ENCODE measurements at places on chromosomes 4 and X. TPM values are rescaled to one million over a fixed set of nuclear protein-coding genes. Genes with fewer than 3 reads are reported as not detected.

GRCh38 chr4:34193451-34194154, 2050.7 kb downstream of the ARAP2 start:
- H3K4me3 ChIP-seq: no peak overlapping the region
- H3K36me3 ChIP-seq: no peaks in the 10 kb centered on the region

Gene RHOXF2
- total RNA-seq: 0.12 TPM

- no peak for DNase-seq
- no peaks in the 10 kb centered on the region for H3K36me3 ChIP-seq
- no peak overlapping the region for H3K27ac ChIP-seq
- H3K4me1 ChIP-seq: no peaks in the 10 kb centered on the region
- no peaks in the 10 kb centered on the region for H3K27me3 ChIP-seq
Observed at GRCh38 chrX:77925764-77926163, 15.3 kb downstream of the ATP7A start.

- DNase-seq: no peak
- no peaks in the 10 kb centered on the region for H3K27me3 ChIP-seq
- H3K27ac ChIP-seq: no peak overlapping the region
- no peak overlapping the region for H3K4me3 ChIP-seq
- H3K4me1 ChIP-seq: no peaks in the 10 kb centered on the region
Observed at GRCh38 chrX:1444561-1445500, 7.9 kb downstream of the ASMTL start.

DNA sequence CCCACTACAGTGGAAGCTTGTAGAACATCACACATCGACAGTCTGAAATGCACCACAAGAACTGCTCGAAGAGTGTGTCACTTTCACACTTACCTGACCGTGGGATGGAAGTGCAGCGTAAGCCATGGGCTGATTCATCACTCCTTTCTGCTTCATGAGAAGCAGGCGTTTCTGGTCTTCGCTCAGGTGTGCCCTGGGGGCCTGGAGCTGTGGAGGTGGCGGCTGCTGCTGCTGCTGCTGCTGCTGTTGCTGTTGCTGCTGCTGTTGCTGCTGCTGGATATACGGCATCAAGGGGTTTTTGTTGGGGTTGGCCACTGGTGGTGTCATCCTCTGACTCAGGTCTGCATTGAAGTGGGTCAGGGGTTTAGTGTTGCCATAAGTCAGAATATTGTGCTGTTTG, 223.6 kb downstream of the MGST2 start:
- no peaks in the 10 kb centered on the region for H3K36me3 ChIP-seq
- H3K4me1 ChIP-seq: no peaks in the 10 kb centered on the region
- no peak for DNase-seq
- no peak overlapping the region for H3K4me3 ChIP-seq
- H3K27ac ChIP-seq: no peak overlapping the region

Gene GLRA3
- total RNA-seq: not detected

GRCh38 chrX:11899091-11899490, 141.1 kb downstream of the MSL3 start:
- no peak overlapping the region for H3K27ac ChIP-seq
- no peaks in the 10 kb centered on the region for H3K36me3 ChIP-seq
- H3K4me1 ChIP-seq: no peaks in the 10 kb centered on the region
- no peak for DNase-seq

- peak; percentile 12 for DNase-seq
- no peaks in the 10 kb centered on the region for H3K4me1 ChIP-seq
- H3K27ac ChIP-seq: no peak overlapping the region
Observed at GRCh38 chr4:164023214-164023613, 528.7 kb downstream of the TMA16 start.

Gene KDR
- total RNA-seq: 0.52 TPM
